ENCODE measurements at places on chromosomes 5 and 9. TPM values are rescaled to one million over a fixed set of nuclear protein-coding genes. Genes with fewer than 3 reads are reported as not detected.

CCDC171 gene
- total RNA-seq, result 5.6 TPM

MEF2C gene
- total RNA-seq, result 34.2 TPM

ISL1 gene
- not detected for total RNA-seq

GRCh38 chr5:112878760-112879159 lies 17.7 kb downstream of the SRP19 start:
- DNase-seq, result no peak

GRCh38 chr5:180155365-180155926 lies 53.6 kb downstream of the RASGEF1C start:
- no peak for DNase-seq

DNA sequence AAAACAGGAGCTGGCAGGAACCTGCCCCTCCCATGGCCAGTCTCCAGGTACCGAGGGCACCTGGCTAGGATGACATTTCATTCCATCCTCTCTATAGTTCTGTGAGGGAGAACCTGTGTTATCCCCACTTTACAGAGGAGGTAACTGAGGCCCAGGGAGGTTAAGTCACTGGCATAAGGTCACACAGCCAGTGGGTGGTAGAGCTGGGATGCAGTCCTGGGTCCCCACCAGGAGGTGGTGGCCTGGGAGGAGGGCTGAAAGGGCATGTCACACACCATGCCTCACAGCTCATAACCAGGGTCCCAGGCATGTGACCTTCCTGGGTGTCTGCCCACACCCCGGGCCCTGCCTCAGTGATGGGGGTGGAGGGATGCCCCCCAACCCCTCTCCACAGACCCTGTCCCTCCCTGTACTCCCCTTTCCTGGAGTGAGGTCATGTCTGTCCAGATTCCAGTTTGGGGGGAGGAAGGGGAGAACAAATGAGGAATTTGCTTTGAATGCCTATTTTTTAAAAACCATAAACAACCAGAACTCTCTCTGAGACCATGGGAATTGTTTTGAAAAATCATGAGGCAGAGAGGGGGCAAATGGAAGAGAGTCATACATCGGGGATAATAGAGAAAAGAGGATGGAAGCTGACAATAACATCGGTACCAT lies 77.7 kb upstream of the STXBP1 start:
- no peak for DNase-seq

- DNase-seq, result no peak
Measured at GRCh38 chr5:177967221-177967887, 28.7 kb downstream of the PROP1 start.

- DNase-seq, result no peak
Measured at GRCh38 chr9:134994926-134995791, 77.4 kb upstream of the FCN1 start.

Measured in ovary (tissue), 10 donors.